ENCODE measurements at places on chromosomes 2 and 18. TPM values are rescaled to one million over a fixed set of nuclear protein-coding genes. Genes with fewer than 3 reads are reported as not detected.
A peak's percentile ranks its signal among the peaks of the same experiment; 100 is the strongest.

- no peak for DNase-seq
Measured at GRCh38 chr2:213189001-213189899, 37.8 kb upstream of the IKZF2 start.

LINC00305 gene
- not detected for total RNA-seq

DNA sequence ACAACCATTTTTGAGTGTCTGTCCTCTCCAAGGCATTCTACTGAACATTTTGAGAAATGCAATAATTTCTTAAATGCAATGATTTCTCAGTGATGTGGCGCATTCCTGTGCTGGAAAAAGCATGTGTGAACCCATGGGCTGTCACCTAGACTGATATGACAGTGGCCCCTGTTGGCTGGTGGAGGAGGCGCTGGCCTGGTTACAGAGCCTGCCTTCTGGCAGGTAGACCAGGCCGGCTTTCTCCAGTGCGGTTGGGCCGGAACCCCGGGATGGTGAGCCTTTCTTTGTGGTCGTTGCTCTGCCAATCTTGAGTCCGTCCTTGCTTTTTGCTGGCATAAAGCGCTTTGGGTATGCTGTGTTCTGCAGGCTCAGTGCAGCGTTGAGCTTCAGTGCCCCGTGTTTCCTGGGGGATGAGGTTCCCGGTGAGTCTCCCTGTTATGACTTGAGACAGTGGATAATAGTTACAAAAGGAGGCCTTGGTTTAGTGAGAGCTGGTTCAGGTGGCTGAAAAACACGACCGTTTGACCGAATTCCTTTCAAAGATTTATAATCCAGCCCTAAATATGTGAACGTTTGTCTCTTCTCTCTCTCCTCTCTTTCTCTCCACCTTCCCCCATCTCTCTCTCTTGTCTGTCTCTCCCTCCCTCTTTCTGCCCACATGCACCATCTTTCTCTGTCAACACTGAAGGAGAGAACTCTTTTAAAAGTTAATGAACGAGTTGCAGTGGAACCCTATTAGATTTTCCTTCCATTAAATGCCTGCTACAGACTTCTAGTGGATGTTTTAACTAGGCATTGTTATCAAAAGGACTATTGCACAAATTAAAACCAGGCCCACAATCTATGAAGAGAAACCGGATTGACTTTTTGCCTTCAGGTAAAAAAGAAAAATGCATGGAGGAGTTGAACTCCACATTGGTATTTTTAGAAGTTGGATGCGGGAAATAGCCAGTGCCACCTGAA is 34.0 kb downstream of the TSHZ1 start:
- DNase-seq = no peak

DNA sequence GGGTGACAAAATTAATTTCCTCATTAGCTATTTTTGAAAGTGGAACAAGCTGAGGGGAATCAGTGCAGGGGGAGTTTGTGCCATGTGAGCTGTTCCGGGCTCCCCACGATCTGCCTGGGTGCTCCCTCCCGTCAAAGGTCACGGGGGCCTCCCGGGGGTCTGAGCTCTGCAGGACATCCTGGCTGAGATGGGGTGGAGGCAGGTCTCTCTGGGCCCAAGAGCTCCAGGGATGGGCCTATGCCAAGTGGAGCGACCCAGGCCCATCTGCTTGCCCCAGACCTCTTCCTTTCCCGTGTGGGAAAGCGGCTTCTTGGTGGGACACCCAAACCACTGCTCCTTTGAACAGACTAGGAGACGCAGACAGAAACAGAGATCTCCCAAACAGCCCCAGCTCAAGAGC is 143.3 kb upstream of the ID2 start:
- DNase-seq = no peak

DNA sequence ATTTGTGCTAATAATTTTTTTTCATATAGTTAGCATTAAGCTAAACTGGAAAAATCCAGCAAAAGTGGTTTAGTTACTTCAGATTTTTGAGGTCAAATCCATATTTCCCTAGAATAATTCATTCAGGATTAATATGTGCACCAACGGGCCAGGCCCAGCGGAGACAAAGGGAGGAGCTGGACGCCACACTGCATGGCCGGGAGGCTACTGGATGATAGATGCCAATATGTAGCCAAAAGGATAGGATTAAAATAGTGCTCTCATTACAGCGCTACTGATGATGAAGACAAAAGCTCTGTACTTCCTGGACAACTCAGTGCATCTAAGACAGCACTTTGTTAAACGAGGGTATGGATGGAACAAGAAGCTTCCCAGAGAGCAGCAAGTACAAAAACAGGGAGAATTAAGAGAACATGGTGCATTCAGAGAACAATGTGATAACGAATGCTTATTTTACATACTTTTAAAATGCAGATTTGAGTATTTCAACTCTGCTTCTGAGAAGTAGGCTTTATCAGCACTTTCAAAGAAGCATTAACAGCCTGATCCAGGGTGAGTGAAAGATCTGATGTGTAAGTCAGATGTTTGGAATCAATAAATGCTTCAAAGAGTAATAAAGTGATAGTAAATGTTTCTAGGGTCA is 39.8 kb downstream of the PPP4R1 start:
- no peak for DNase-seq

IL36RN gene
- total RNA-seq = not detected

ADCYAP1 gene
- total RNA-seq = 5.6 TPM

DNA sequence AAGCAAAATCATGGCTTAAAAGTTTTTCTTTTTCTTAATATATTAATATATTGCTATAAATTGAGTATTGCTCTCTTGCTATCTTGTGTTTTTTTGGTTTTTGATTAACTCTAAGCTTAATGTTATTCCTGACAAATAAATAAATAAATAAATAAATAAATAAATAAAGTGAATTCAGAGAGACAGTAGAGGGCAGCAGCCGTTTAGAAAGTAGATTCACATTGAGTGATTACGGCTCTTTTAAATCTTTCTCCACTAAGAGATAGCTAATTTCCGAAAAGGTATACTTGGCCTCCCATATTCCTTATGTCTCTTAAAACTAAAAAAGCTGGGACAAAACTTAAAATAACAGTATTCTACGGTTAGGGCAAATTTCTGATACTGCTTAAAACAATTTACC is 34.3 kb downstream of the MSH2 start:
- no peak for DNase-seq

- DNase-seq = no peak
Measured at GRCh38 chr2:6993936-6994335, 76.7 kb downstream of the RNF144A start.

REG3A gene
- total RNA-seq = not detected

EGR4 gene
- total RNA-seq = not detected

DNA sequence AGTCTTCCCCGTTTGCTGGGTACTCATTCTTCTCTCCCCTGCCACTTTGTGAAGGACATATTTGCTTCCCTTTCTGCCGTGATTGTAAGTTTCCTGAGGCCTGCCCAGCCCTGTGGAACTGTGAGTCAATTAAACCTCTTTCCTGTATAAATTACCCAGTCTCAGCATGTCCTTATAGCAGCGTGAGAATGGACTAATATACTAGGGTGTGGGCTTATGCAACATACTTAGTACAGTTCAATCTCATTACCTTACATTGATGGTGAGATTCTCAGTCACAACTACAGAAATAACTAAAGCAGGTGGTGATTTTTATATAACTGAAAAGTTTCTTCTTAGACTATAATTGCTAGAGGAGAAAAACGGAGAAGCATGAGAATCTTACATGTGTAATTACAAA is 237.9 kb upstream of the MMADHC start:
- no peak for DNase-seq

DNA sequence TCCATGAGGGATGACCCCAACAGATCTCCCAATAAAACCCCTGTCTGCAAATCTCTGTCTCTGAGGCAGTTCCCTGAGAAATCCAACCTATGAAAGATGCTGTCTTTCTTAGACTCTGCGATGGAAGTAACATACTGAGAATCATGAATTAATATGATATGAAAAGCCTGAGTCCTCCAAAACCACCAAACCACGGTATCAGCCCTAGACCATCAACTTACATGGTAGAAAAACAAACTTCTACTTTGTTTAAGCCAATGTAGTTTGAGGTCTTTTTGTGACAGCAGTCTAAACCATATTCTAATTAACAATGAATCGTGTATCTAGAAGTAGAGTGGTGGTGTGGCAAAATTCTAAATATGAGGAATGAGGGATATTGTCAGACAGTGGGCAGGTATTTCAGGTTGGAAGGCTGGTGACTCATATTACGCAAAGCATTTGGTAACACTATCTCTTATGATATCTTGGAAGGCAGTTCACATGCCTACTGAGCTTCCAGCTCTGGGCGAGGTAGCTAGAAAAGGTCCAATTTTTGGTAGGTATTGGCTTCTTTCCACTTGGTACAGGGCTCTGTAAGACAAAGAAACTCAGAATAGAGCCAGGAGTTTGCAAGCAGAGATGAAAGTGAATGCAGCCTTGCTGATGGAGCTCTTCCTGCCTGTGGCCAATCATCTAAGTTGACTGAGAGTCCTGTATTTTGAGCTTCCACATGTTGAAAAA is 215.8 kb downstream of the ZFP36L2 start:
- no peak for DNase-seq

ARMC9 gene
- 37.7 TPM for total RNA-seq

DNA sequence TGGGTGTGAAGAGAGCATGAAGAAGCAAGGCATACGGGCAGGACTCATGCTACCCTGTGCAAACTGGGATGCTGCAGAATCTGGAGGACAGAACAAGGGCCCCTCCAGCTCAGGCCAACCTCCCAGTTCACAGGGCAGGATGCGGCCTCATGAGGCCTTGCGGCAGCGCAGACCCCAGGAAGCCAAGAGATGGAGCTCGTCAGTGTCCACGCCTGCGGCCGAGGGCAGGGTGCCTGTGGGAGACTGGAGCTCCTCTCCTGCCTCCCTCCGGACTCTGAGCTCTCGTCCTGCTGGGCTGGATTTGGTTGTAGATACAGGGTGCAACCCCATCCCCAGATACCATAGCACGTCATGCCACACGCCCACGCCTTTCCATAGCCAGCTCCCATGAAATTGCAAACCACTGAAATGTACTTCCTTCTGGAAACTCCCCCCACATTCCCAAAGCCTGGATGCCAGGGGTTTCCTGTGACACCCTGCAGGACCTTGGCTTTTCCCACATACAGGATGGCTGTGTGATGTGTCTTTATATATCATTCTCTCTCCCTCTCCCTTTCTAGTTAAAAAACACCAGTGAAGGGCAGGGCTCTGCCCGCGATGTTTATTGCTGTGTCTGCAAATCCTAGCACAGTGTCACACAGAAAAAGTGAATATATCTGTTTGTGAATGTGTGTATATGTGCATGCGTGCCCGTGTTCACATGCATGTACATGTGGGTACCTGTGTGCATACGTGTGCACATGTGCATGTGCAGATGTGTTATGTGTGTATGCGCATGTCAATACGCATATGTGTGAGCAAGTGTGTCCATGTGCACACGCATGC is 12.3 kb upstream of the SNTG2 start:
- no peak for DNase-seq

GRCh38 chr2:47650001-47650535 is 132.9 kb upstream of the MSH6 start:
- no peak for DNase-seq

PMS1 gene
- total RNA-seq = 17.5 TPM

DNA sequence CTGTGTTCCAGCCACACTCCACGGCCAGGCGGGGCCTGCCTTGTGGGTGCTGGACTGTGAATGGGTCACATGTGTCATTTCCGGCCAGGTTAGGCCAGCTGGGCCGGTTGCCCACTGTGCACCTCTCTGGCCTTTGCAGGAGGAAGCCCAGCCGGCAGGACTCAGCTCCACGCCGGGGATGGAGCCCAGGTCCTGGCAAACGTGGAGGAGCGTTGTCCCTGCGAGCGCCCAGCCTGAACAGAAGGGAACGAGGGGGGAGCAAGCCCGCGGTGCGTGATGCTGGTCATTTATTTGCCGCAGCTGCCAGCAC is 152.9 kb downstream of the PXDN start:
- DNase-seq = no peak

DNA sequence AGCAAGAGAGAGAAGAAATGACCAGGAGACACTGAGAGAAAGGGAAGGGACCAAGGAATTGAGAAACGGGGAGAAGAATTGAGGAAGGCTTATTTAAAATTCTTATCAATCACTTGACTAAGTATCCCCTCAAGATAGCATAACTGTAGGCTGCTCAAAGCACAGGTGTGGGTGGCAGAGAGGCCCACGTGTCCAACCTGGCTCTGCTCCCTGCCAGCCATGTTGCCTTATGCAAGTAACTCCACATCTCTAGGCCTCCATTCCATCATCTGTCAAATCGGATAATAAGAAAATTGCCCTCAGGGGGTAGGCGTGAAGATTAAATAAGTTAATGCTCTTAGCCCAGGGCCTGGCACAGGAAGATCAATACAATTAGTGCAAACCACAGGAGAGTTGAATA is 7.4 kb upstream of the NPAS2 start:
- no peak for DNase-seq

CAVIN2 gene
- 191 TPM for total RNA-seq

GRCh38 chr2:10931710-10932255 is 20.0 kb downstream of the KCNF1 start:
- no peak for DNase-seq

DNA sequence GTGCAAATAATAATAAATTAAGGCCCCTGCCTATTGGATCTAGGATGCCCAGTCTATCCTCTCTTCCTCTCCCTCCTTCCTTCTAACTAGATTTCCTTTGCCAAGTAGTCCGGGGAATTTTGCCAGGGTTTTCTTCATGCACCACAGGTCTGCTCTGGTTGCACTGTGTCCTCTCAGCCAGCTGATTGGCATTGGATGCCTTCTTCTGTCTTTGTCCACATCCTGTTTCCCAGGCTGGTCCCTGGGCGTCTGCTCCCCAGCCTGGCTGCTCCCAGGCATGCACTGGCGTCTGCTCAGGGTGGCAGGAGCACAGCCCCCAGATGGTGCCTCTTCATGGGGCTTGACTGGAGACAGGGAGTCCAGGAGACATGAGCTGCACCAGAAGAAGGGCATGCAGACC is 66.4 kb downstream of the GALR1 start:
- no peak for DNase-seq

ALMS1 gene
- total RNA-seq = 36.5 TPM

RGPD3 gene
- total RNA-seq = 0.82 TPM

MTERF4 gene
- 27.0 TPM for total RNA-seq

- DNase-seq = no peak
Measured at GRCh38 chr2:100884145-100884621, 64.2 kb downstream of the NPAS2 start.

GRCh38 chr2:159124441-159124911 is 156.0 kb downstream of the TANC1 start:
- DNase-seq = no peak

DNA sequence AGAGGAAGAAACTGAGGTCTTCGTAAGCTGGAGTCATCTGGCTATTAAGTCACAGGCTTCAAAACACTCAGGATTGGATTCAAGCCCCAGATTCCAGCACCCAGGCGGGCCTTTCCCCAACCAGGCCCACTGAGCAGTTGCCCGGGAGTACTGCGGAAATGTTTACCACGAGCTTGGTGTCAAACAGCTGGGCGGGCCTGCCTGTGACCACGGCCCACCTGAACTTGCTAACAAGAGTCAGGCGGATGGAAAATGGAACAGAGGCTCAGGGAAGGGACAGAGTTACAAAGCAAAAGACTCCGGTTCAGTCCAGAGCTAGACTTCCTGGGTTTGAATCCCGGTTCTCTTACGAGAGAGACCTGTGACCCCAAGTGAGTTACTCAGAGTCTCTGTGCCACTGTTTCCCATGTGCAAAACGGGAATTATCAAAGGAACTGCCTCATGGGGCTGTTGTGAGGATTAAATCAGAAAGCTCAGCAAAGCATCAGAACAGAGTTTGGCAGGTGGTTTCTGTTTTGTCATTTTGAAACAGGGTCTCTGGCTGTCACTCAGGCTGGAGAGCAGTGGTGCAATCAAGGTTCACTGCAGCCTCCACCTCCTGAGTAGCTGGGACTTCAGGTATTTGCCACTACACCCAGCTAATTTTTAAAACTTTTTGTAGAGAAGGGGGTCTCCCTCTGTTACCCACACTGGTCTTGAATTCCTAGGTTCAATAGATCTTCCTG is 49.0 kb upstream of the TFCP2L1 start:
- peak; percentile 40 for DNase-seq

- DNase-seq = peak; percentile 55
Measured at GRCh38 chr2:128607440-128607839, 288.8 kb upstream of the HS6ST1 start.
